Esophagus squamous epithelium (tissue), 5 donors: ENCODE measurements at places on chromosomes 1 and 21.

DNA sequence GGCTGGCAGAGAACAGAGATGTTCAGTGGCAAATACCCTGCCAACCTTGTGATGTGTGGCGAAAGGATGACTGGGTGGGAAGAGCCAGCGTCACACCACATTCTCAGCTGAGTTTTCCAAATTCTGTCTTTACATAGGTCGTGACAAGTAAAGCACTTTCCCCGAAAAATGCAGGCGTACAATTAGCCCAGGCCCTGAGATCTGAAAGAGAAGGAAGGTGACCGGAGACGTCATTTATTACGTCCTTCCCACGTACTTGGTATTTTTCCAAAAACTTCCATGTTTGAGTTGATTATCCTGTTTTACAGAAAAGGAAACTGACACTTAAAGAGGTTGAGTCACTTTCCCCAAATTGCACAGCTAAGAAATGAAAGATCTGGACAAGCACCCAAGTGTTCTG is 413.3 kb downstream of the PRDM2 start:
- DNase-seq: no peak

DNA sequence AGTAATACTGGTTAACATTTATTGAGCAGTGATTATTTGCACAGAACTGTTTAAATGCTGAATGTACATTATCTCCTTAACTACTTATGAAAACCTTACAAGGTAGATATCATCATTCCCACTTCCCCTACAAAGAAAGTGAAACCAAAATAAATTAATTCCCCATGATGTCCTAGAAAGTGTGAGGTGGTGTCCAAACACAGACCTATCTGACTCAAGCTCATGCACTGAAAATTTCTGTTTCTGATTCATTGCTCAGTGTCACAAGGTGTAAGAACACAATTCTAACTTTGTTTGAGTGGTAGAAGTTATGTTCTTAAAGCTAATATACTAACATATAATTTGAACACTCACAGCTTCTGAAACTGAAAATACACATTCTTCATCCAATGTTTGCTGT is 178.7 kb downstream of the MRPL39 start:
- no peak for DNase-seq

GRCh38 chr1:60678802-60679201 is 403.6 kb upstream of the NFIA start:
- no peak for DNase-seq

DNA sequence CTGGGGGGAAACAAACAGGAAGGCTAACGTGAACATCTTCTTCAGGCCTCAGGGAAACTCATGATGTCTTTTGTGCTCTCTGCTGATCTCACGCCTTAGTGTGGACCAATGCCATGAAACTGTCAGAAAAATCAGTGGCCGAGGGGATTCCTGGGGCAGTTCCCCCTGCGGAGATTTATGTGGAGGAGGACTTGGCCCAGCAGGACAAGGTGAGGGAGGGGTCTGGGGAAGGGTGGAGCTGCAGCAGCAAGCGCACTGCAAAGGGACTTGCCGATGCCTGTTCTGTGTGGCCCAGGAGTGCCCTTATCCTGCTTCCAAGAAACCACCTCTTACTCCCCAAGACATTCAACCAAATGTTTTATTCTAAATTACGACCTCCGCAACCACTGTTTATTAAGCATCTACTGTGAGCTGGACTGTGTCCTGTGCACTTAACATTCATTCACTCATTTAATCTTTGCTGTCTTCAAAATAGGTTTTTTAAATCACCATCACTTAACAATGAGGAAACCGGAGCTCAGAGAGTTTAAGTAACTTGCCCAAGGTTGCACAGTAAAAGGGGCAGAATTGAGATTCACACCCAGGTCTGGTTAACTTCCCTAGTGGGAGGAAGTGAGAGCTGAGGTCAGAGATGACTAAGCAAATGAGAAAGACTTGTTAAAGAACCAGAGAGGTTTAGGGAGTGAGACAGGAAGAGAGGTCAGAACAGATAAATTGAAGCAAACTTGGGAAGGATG is 49.7 kb downstream of the FHAD1 start:
- DNase-seq: no peak

GRCh38 chr1:221394011-221394544 is 347.8 kb downstream of the DUSP10 start:
- DNase-seq: no peak

DNA sequence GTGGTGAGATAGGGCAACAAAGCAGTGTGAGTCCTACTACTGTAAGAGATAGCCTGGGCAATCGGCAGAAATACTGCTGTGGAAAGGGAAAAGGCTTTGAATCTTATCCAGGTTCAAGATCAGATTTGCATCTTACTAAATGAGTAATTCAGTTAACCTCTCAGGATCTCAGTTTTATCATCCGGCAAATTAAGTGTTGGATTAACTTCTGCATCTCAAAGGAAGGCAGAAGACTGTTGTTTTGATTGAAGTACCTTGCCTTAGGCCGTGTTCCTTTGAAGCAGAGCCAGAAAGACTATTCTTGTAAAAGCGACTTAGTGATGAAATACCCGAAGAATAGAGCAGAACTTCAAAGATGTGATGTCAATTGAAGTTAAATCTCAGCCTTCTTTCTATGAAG is 612.9 kb upstream of the USP24 start:
- no peak for DNase-seq

DNA sequence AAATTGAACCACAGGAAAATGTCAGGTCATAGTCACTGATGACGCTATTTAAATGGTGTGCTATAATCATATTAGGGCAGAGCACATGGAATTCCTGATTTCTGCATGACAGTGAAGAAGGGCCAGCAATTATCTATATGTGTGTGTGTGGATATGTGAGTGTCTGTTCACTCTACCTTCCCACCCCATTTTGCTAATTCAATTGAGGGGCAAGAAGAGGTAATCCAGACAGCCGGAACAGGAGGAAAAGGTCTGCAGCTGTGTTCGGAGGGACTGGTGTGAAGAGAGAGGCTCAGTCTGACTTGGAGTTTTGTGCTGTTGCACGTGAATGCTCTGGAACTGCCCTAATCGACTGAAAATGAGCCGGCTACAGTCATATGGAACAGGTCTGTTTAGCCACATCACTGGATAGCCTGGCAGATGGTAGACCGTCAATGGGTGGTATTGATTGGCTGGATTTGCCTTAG is 5.1 kb upstream of the ELAVL4 start:
- no peak for DNase-seq

- no peak for DNase-seq
Observed at GRCh38 chr1:26496861-26497260, 24.6 kb downstream of the HMGN2 start.

GRCh38 chr1:23460519-23460918 is 23.5 kb downstream of the ASAP3 start:
- no peak for DNase-seq

DNA sequence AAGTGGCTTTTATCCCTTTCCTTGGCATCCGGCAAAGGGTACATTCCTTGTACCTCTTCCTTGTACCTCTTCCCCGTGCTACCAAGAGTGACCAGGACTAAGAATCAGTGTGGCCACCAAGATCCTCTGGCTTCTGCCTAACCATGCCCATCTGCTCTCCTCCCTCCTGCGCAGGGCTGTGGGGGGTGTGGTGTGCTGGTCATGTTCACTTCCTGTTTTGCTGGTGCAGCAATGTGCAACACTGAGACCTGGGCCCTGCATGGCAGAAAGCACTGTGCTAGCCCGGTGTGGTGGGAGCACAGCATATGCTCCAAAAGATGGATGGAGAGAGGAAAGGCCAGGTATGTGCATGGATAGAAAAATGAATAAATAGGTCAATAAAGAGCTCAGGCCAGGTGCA is 33.3 kb upstream of the TENT5C start:
- DNase-seq: no peak

GRCh38 chr1:40722622-40723021 is 31.1 kb downstream of the NFYC start:
- no peak for DNase-seq

DNA sequence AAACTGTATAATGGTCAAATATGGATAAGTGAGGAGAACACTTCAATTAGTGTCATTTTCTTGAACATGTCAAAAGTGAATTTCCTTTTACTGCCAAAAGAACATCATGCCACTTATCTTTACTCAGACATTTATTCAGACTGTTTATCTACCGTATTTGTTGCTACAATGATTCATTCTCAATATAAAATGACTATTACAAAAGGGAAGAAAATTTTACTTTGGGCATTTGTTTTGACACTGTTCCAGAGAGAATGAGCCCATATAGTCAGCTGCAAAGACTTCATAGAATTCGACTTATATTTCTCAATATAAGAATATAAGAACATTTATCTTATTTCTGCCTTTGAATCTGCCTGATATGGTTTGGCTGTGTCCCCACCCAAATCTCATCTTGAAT is 1699.1 kb downstream of the BRINP3 start:
- no peak for DNase-seq

DNA sequence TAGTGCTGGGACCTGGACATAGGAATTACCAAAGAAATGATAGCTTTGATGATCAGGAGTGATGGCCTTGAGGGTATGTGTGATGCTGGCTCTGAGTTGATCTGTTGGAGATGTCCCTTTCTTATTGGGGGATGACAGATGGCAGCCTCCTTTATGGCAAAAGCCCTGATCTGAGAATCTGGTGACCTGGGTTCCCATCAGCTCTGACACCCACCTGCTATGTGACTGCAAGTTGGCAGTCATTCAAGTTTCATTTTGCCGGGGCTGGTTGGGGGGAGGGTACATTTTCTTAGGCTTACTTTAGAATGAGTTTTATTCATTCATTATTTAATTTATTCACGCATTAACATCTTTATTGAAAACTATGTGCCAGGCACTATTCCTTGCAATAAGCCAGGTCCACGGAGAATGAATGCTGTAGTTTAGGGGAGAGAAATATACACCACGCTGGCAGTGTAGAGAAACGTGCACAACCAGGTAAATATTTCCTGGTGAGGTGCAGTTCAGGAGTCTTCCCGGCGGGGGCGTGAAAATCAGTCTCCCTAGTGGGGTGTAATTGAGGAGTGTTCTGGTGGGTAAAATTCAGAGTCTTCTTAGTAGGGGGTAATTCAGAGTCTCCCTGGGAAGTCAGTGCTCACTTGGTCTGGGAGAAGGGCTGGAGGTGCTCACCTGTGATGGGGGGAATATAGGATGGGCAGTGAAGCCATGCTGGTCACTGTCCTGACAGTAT is 401.3 kb downstream of the CAMTA1 start:
- DNase-seq: no peak

- no peak for DNase-seq
Observed at GRCh38 chr1:33361532-33362235, 40.8 kb upstream of the A3GALT2 start.

DNA sequence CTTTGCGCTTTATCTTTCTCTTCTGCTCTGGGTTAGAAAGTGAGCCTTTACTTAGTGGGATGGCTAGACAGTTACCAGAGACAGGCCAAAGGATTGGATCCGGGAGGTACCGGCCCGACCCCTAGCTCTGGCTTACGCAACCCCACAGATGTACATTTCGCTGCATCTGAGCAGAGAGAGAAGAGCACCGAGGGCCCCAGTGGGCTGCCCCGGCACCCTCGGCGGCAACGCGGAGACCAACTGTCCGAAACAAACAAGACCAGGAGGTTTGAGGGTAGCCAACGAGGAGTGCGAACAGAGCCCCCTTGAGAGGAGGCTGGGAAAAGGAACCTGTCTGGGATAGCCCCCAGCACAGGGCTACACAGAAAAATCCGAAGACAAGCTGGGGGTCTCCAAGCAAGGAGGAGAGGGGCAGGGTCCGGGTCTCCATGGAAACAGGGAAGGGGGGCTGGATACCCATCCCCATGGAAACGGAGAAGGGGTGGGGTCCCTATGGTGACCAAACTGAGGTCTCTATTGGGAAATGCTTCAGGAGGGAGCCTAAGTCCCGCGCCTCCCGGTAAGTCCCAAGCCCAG is 373 bp downstream of the MTF1 start:
- no peak for DNase-seq

- no peak for DNase-seq
Observed at GRCh38 chr1:247357052-247357780, 25.5 kb upstream of the ZNF496 start.

GRCh38 chr1:2989976-2990375 is 31.3 kb upstream of the ACTRT2 start:
- DNase-seq: no peak

GRCh38 chr1:27058966-27059669 is 46.5 kb upstream of the TENT5B start:
- no peak for DNase-seq

GRCh38 chr1:91747666-91748065 is 138.3 kb downstream of the TGFBR3 start:
- DNase-seq: no peak

- DNase-seq: no peak
Observed at GRCh38 chr1:46400421-46400820, 6.3 kb downstream of the FAAH start.

GRCh38 chr1:56933606-56934005 is 32.2 kb downstream of the C8B start:
- DNase-seq: no peak

DNA sequence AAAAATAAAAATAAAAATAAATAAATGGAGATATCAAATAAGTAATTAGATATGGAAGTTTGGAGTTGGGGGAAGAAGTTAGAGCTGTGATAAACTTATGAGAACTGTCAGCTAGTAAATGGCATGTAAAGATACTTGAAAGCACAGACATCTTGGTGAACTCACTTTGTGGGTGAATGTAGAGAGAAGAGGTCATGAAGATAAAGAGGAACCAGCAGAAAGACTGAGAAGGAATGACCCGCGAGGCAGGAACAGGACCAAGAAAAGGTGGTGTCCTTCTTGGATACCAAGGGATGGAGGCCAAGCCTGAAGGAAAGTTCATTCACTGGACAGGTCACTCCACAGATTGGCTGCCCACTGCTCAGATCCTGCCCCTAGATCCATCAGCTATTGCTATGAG is 4.7 kb upstream of the CAPZB start:
- DNase-seq: no peak
